ENCODE measurements at places on chromosomes 1 and 21. TPM values are rescaled to one million over a fixed set of nuclear protein-coding genes. Genes with fewer than 3 reads are reported as not detected.

PTPRC gene
- polyA plus RNA-seq, result 5.3 TPM

DNA sequence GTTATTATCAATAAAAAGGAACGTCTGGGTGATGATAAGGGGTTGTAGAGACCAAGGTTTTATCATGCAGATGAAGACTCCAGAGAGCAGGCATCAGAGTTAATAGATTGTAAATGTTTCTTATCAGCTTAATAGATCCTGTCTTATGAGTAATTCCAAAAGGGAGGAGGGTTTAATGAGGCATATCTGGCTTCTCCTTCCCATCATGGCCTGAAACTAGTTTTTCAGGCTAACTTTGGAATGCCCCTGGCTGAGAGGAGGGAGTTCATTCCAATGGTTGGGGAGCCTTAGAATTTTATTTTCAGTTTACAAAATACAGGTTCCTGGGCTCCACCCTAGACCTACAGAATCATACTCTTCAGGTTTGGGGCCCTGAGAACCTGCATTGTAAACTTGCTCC lies 13.5 kb downstream of the PLA2G2D start:
- no peak for DNase-seq

GRCh38 chr1:52041551-52042185 lies 8.1 kb upstream of the KTI12 start:
- no peak for DNase-seq

GRCh38 chr1:30314591-30314990 lies 408.8 kb downstream of the MATN1 start:
- no peak for DNase-seq

GRCh38 chr1:177848577-177848976 lies 121.3 kb downstream of the SEC16B start:
- no peak for DNase-seq
